LHCN-M2 (cell line): ENCODE measurements at places on chromosomes 13 and 19. TPM values are rescaled to one million over a fixed set of nuclear protein-coding genes. Genes with fewer than 3 reads are reported as not detected.

- peak; percentile 67 for DNase-seq
These were observed 16.0 kb downstream of the IRGC start for GRCh38 chr19:43731846-43732245.

GRCh38 chr13:40517486-40518480 is 148.7 kb downstream of the FOXO1 start:
- DNase-seq: no peak

GRCh38 chr13:51717786-51718398 is 86.1 kb downstream of the DHRS12 start:
- DNase-seq: peak; percentile 54

The C19orf67 gene
- total RNA-seq: not detected in 2 replicates

The SSBP4 gene
- 41.6 and 64.2 TPM in 2 replicates for total RNA-seq
